Naive B cell (primary cell): ENCODE measurements at places on chromosomes 13 and 19. TPM values are rescaled to one million over a fixed set of nuclear protein-coding genes. Genes with fewer than 3 reads are reported as not detected.
A peak's percentile ranks its signal among the peaks of the same experiment; 100 is the strongest.

EMC10 gene
- polyA plus RNA-seq, result 8.8 TPM

HCST gene
- polyA plus RNA-seq, result 33.8 TPM

ERVV-1 gene
- polyA plus RNA-seq, result not detected

KLK15 gene
- not detected for polyA plus RNA-seq

TTC9B gene
- polyA plus RNA-seq, result not detected

PSG11 gene
- not detected for polyA plus RNA-seq

ZNF665 gene
- 29.1 TPM for polyA plus RNA-seq

DNA sequence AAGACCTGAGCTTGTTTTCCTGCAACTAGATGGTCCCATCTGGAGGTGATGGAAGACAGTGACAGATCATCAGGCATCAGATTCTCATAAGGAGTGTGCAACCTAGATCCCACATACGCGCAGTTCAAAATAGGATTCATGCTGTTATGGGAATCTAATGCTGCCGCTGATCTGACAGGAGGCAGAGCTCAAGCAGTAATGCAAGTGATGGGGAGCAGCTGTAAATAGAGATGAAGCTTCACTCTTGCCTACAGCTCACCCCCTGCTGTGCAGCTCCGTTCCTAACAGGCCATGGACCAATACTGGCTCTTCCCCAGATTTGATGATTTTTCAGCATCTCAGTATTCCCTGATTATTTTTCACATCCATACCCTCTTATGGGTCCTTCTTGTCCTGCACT is 208.4 kb upstream of the RXFP2 start:
- H3K4me1 ChIP-seq, result no peaks in the 10 kb centered on the region
- DNase-seq, result no peak
- peaks cover 3% of the 10 kb centered on the region for H3K27me3 ChIP-seq
- no peak overlapping the region for H3K4me3 ChIP-seq

DNA sequence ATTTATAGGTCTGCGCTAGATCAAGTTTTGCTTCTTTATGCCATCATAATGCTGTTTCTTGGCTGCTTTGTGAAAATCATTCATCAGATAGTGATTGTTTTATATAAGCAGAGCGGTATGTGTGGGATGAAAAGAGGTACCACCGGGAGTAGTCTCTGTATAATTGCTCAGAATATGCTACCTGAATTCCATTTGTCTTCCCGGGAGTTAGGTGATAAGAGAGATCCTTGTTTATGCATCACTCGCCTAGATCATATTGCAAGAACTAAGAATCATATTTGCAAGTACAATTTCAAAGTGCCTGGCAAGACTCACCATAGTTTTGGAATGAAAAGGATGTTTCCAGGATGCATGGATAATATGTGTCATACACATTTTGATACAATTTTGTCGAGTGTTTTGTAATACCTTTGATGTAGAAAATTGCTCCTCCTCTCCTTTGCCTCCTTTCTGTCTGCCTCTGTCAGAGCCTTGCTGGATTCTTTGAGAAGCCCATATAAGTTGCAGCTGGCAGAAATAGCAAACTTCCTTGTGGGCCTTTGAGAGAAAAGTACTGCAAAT is 1306.0 kb upstream of the SLC10A2 start:
- no peaks in the 10 kb centered on the region for H3K4me1 ChIP-seq
- H3K27me3 ChIP-seq, result no peaks in the 10 kb centered on the region
- H3K4me3 ChIP-seq, result no peak overlapping the region

DNA sequence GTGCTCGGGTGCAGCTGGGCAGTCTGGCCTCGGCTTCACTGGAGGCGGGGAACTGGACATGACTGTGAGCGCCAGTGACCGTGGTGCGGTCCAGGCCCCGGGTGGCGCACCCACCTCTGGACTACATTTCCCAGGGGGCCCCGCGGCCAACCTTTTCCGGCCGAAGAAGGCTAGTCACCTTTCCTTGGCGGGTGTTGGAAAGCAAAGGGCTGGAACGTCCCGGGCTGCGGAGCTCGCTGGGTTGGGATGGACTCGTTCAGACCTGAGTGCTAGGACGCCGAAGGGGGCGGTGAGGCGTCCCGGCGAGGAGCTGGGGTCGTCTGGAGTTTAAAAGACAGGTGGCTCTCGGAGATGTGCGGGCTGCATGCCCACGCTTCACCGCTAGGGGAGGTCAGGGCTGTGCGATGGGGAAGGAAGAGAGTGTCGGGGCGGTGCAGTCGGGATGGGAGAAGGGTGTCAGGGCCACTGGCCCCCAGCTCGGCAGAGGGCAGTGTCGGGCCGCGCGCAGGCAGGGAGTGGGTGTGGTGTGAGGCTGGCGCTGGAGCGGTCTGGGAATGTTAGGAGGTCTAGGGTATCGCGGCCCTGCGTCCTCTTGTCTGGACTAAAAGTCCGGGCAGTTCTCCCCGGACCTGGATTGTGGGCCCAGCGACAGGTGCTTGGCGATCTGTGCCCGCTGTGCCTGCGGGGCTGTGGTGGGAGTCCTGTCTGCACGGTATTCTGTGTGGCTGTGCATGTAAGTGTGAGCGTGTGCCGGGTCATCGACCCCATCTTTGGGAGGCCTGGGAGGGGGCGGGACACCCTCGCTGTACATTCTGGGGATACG is 57.1 kb downstream of the ZNF568 start:
- H3K36me3 ChIP-seq, result peaks cover 1% of the 10 kb centered on the region
- peaks cover 20% of the 10 kb centered on the region for H3K4me1 ChIP-seq

DNA sequence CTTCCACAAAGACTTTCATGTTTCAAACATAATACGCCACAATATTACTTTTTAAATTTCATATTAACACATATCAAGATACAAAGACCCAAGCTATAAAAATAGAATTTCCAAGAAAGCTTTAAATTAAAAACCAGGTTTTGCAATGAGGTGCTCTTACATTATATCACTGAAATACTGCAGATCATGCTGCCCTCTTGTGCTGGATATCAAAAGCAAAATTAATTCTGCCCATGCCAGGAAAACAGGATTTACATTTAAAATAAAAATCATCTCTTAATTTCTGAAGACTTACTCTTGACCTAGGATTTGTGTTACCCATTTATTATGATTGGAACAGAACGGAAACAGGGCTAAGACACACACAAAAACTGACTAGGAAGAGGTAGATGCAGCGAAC is 145.0 kb downstream of the ABCC4 start:
- H3K36me3 ChIP-seq, result peaks cover 3% of the 10 kb centered on the region
- H3K4me1 ChIP-seq, result no peaks in the 10 kb centered on the region
- no peaks in the 10 kb centered on the region for H3K27me3 ChIP-seq
- no peak for DNase-seq
- no peak overlapping the region for H3K4me3 ChIP-seq

DNA sequence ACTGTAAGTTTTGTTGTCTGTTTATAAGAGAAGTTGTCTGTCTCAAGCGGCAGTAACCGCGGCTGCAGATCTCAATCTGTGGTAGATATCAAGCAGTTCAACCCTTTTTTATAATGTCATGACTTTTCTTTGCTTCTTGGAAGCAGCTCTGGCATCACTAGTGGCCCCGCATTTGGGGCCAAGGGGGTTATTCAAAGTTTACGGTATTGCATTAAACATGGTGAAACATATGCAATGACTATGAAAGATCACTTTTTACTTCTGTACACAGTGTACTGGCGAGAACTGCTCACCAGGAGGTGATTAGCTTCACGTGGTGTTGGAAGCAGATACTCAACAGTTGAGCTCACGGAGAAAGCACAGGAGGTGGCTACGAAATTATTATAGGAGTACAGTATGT is 4.6 kb upstream of the FFAR3 start:
- no peak overlapping the region for H3K4me3 ChIP-seq
- no peak overlapping the region for H3K27ac ChIP-seq
- DNase-seq, result no peak
- H3K36me3 ChIP-seq, result no peaks in the 10 kb centered on the region
- peaks cover 7% of the 10 kb centered on the region for H3K27me3 ChIP-seq

GRCh38 chr13:38180670-38181069 is 169.0 kb upstream of the UFM1 start:
- peak overlapping the region; percentile 59 for H3K4me3 ChIP-seq
- DNase-seq, result no peak

DNA sequence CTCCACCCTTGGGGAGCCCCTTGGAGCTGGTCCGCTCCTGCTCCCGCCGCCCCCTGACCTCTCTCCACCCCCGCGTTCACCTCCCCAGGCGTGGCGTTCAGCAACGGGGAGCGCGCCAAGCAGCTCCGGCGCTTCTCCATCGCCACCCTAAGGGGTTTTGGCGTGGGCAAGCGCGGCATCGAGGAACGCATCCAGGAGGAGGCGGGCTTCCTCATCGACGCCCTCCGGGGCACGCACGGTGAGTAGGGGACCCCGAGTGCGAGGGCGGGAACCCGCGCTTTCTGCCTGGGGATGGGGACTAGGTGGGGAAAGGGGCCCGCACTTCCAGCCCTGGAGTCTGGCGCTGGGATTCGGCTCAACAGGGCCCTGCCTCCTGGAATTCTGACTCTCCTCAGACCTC is 1.7 kb downstream of the CYP2A13 start:
- no peak overlapping the region for H3K27ac ChIP-seq
- H3K4me1 ChIP-seq, result peaks cover 6% of the 10 kb centered on the region
- peaks cover 50% of the 10 kb centered on the region for H3K27me3 ChIP-seq
- DNase-seq, result no peak
- peaks cover 6% of the 10 kb centered on the region for H3K36me3 ChIP-seq

- peaks cover 9% of the 10 kb centered on the region for H3K27me3 ChIP-seq
- peak; percentile 64 for DNase-seq
- peaks cover 30% of the 10 kb centered on the region for H3K4me1 ChIP-seq
- peaks cover 7% of the 10 kb centered on the region for H3K36me3 ChIP-seq
- H3K27ac ChIP-seq, result peak overlapping the region; percentile 99
- H3K4me3 ChIP-seq, result peak overlapping the region; percentile 92
Observed at GRCh38 chr19:40466219-40466984, 399 bp upstream of the SPTBN4 start.

DNA sequence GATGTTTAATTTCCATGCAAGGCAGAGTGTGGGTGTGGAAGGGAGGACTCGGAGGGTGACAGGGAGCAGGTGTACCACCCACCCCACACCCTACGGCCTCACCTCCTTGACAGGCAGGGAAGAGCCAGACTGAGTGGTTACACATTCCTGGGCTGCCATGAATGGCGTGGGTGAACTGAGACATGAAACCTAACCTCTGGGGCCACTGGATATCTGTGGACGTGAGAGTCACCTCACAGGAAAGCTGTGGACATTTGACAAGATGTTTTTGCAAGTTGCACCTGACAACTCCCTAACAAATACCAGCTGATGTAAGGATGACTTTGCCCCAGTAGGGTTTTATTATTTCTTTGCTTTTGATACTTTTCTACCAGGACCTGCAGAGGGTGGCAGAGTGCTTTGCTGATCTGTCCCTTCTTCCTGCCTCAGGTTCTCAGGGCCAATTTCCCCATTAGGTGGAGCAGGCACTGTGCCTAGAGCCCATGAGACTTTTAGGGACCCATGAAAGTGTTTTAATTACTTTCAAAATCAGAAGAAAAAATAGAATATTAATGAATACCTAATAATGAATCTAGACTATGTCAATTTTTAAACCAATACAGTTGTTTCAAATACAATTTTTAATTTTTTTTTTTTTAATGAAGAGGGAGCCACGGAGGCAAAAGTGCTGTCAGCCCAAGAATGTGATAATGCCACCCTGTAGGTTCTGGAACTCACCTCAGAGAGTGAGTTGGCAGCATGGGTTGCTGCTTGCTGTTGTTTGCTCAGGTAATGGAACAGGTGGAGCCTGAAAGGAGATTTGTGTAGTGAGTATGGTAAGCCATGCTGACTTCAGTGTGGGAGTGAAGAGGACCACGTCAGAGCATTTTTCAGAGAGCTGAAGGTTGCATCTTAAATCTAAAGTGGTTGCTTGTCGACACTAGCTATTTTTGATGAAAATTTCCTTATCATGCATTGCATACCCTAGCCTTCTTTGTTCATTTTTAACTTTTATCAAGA is 58.0 kb upstream of the CYSLTR2 start:
- H3K27me3 ChIP-seq, result peaks cover 44% of the 10 kb centered on the region
- no peak for DNase-seq
- no peak overlapping the region for H3K27ac ChIP-seq
- no peaks in the 10 kb centered on the region for H3K4me1 ChIP-seq
- H3K4me3 ChIP-seq, result no peak overlapping the region

- no peaks in the 10 kb centered on the region for H3K27me3 ChIP-seq
- H3K4me3 ChIP-seq, result peak within 1 kb of the TSS; percentile 71
- peaks cover 51% of the 10 kb centered on the region for H3K4me1 ChIP-seq
- peak; percentile 83 for DNase-seq
Observed at GRCh38 chr19:49387936-49388372, at the start of gene KASH5. Gene KASH5 (plus strand): TSS chr19:49388249. CDS start chr19:49390884, 2,635 bp downstream.

DNA sequence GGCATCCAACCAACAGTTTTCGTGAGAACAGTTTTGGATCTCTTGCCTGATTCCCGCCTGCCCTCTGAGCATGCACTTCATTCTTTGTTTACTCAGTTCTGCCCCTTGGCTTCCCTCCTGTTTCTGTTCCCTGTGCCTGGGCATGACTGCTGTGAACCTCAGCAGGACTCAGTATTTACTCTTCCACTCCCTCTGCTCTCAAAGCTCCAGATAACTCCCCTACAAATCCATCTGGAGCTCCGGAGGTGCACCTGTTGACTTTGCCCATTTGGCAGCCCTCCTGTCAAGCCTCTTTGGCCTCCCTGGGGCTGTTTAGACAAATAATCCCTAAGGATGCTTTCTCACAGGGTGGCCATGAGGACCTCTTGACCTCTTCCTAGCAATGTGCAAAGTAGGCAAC is 34.2 kb upstream of the ARGLU1 start:
- no peak for DNase-seq
- no peak overlapping the region for H3K27ac ChIP-seq
- H3K36me3 ChIP-seq, result peaks cover 6% of the 10 kb centered on the region

DNA sequence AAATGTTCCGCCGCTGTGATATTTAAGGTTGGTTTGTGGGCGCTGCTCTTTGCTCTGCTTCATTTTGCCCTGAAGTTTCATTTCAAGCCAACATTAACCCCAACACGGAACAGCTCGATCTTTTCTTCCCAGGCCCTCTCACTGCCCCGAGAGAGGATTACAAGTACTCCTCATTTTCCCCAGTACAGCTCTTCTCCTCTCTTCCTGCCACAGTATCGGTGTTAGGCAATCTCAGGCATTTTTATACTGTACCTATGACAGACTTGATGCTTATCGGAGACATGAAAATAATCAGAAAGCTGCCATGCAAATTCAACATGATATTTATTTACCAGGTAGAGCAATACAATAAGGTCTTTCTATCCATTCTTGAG is 1.3 kb upstream of the EDNRB start:
- DNase-seq, result no peak
- H3K27ac ChIP-seq, result no peak overlapping the region
